ENCODE measurements at places on chromosomes 4 and X.

DNA sequence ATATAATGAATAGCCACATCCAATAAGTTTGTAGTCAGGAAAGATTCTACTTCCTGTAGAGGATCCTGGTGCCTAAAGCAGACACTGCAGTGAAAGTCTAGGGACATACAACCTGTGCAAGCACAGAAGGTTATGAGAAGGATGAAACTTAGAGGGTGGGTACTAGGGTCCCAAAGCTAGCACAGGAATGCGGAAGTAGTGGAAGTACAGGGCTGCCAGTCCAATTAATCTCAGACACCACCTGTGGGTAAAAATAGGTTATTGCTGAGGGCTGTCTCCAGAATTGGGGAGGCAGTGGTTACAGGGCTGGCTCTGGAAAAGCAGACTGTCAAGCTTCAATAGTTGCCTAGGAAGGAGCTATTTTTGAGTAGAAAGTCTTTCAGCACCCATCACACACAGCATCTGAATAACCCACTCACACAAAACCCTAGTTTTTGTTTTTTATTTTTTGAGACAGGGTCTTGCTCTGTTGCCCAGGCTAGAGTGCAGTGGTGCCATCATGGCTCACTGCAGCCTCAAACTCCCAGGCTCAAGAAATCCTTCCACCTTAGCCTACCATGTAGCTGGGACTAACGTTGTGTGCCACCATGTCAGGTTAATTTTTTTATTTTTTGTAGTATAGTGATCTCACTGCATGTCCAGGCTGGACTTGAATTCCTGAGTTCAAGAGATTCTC, 50.8 kb upstream of the ELF2 start:
- no peak for DNase-seq

- no peak for DNase-seq
Observed at GRCh38 chrX:124238268-124238667, 94.2 kb upstream of the TEX13D start.

- no peak for DNase-seq
Observed at GRCh38 chr4:62119195-62119594, 919.1 kb downstream of the ADGRL3 start.

DNA sequence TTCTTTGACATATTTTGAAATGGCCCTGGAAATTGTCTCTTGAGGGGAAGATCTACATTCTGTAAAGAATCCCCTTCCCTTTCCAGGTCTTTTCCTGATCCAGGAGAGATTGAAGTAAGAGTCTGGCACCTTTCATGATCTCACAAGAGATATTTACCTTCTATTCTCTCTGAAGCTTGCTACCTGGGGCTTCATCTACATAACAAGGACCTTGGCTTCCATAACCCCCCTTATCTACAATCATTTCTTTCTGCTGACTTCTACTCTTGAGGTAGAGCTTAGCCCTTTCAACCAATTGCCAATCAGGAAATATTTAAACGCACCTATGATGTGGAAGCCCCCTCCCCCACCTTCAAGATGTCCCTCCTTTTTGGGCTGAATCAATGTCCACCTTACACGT, 383.7 kb upstream of the MAGEB18 start:
- no peak for DNase-seq

- DNase-seq, result no peak
Observed at GRCh38 chr4:72513227-72513626, 55.8 kb downstream of the ADAMTS3 start.

DNA sequence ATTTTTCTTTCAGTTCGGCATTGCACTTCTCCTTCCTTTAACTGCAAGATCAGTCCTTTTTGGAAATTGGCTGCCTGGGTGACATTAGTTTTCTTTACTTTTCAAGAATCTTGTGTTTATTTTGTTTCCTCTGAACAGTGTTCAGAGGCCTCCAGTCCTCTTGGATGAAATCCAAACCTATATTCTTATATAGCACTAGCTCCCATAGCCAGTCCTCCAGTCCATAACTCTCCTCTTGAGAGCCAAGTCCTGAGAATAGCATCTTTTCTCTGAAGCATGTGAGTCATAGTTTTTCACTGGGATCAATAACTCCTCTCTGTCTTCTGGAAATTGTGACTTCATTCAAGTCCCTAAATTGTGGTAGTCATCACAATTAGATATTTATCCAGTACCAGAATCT, 357.5 kb downstream of the RAPGEF2 start:
- DNase-seq, result no peak

DNA sequence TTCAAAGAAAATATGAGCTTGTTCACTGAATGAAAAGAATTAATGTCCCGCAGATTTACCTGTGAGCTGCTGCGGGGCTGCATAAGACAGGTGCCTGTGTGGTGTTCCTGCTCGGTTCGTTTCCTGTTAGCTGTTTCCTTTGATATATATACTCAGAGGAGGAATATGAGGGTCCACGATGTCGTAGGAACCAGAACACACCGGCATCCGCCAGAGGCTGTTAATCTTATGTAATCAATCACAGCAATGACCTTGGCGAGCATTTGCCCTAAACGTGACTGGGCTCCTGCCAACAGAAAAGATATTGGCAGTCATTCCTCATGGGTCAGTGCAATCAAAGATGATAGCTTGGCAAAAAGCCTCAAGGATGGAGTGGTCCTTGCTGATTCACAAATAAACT, 260.1 kb downstream of the EVC2 start:
- no peak for DNase-seq
